ENCODE measurements at places on chromosomes 7 and 10.

DNA sequence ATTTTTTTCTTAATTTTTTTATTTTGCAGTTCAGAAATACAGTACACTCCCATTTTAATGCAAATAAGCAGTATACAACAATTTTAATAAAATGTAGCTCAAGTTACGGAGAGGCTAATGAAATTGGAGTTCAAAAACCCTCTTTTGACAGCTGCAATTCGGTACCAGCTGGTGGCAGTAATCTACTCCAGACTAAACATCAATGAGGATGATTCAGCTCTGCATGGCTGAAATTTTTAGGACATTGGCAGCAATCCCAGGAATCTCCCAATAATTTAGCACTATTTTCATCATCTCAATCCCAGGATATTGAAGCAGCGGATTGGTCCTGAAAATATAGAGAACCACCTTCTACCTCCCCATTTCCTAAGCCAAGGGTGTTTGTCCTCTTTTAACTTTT, 278.8 kb downstream of the CACNA2D1 start:
- DNase-seq: peak; percentile 44

- DNase-seq: no peak
Observed at GRCh38 chr10:6177880-6178281, 24.9 kb upstream of the PFKFB3 start.

- no peak for DNase-seq
Observed at GRCh38 chr7:139656387-139656786, 121.4 kb downstream of the HIPK2 start.

DNA sequence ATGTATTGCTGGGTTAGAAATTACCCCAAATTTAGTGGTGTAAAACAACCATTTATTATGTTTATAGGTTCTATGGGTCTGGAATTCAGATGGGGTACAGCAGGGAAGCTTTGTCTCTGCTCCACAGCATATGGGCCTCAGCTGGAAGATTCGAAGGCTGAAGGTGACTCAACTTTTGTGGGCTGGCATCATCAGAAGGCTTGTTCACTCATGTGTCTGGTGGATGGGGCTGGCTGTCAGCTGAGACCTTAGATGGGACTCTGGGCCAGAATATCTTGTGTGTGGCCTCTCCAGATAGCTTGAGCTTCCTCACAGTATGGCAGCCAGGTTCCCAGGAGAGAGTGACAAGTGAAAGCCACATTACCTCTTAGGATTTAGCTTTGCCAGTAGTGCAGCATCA, 45.9 kb downstream of the ZNF503 start:
- no peak for DNase-seq

DNA sequence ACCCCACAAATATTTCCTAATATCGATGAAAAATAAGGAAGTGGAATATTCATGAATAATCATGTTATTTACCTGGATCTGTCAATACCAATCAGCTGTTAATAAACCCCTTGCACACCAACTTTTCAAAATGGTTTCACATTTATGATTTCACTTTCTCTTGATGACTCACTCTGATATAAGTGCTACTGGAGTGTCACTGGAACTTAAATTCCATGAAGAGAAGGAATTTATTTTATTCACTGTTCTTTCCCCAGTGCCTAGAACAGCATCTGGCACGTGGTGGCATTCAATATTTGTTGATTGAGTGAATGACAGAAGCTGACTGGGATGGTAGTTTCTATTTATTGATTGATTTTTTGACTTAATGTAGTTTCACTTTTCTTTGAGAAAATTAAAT, 3.5 kb upstream of the ENO4 start:
- DNase-seq: no peak

GRCh38 chr7:13217768-13218167, 530.3 kb downstream of the ARL4A start:
- no peak for DNase-seq

All from tibial nerve (tissue), 4 donors.